ENCODE measurements at places on chromosomes 6 and 20. TPM values are rescaled to one million over a fixed set of nuclear protein-coding genes. Genes with fewer than 3 reads are reported as not detected.

- DNase-seq: no peak
Measured at GRCh38 chr6:166927240-166927934, 29.0 kb downstream of the RNASET2 start.

The LY6G6C gene
- not detected for total RNA-seq

The HDGFL1 gene
- not detected for total RNA-seq

- no peak for DNase-seq
Measured at GRCh38 chr6:8027965-8028651, 36.1 kb downstream of the BLOC1S5 start.

The CD40 gene
- 89.6 TPM for total RNA-seq

- no peak for DNase-seq
Measured at GRCh38 chr6:19613678-19614077, 223.5 kb upstream of the ID4 start.

DNA sequence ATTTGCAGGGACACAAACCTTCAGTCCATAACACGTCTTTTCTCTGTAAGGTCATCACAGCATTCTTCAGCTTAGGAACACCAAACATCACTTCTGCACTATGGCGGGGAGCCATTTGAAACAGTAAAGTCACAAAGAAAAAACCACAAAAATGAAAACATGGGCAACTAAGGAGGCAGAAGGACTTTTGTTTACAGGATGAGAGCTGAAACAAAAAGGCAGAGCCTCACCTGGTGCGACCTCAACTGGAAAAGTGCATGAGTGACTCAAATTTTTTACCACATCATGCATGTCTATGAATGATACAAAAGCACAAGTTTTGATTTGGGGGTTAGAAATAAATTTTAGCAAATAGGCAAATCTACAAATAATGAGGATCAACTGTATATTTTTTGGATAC lies 68.2 kb upstream of the TNFAIP3 start:
- no peak for DNase-seq

DNA sequence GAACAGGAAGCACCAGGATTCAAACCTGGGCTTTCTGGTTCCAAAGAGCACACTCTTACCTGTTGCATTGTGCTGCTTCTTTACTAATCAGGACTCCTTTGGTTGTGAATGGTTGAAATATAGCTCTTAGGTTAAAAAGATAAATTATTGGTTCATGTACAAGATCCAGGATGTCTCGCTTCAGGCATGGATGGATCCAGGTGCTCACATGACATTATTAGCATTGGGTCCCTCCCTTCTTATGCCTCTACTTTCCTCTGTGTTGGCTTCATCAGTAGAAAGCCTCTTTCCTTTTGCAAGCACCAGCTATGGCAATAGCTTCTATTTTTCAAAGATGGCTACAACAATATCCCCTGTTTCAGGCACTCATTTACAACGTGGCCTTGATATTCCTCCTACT lies 217.7 kb upstream of the SULF2 start:
- DNase-seq: no peak

Data from renal cortical epithelial cell (primary cell).